ENCODE measurements at places on chromosomes 7 and 10. TPM values are rescaled to one million over a fixed set of nuclear protein-coding genes. Genes with fewer than 3 reads are reported as not detected.

Gene OR6V1
- not detected for total RNA-seq

Gene SDK1
- 3.2 TPM for total RNA-seq

Gene CYP2E1
- 1.8 TPM for total RNA-seq

GRCh38 chr10:21488246-21488956, 37.1 kb downstream of the SKIDA1 start:
- H3K4me1 ChIP-seq: no peaks in the 10 kb centered on the region
- H3K27ac ChIP-seq: no peak overlapping the region
- no peaks in the 10 kb centered on the region for H3K27me3 ChIP-seq
- DNase-seq: no peak
